Naive thymus-derived CD8-positive, alpha-beta T cell (primary cell): ENCODE measurements at places on chromosomes 6 and 20.

DNA sequence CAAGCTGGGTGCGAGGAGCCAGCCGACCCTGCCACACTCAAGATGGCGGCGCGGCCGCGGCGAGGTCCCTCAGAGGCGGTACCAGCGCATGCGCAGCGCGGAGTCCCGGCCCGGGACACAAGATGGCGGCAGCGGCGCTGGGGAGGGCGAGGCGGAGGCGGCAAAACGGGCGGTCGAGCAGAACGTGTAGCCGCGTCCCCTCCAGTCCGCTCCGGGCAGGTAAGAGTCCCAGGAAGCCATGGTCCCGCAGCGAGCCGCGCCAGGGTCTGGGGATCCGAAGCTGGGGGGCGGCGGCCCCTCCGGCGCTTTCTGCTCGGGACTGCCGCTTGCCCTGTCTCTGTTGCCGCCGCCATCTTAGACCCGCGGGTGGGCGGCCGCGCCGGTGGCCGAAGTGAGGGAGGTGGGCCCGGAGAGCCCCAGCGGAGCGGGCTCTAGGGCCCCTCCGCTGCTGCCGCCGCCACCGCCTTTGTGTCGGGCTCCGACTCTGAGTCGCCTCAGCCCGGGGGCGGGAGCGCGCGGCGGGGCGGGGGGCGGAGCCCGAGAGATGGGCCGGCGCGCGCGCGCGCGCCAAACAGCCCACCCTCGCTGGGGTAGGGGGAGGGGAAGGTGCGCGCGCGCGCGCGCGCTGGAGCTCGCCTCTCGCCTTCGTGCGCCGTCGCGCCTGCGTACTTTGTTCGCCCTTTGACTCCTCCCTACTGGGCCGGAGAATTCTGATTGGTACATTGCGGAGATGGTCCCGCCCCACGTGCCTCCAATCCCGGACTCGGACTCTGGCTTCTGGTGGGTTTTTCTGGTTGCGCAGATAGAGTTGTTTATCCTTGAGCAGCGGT lies at the start of gene PCIF1:
TSS of gene PCIF1 (plus strand) at position 98 of the 830 bp plus-strand sequence. CDS start 4,317 bp downstream, outside the sequence.
- DNase-seq: peak; percentile 100

DNA sequence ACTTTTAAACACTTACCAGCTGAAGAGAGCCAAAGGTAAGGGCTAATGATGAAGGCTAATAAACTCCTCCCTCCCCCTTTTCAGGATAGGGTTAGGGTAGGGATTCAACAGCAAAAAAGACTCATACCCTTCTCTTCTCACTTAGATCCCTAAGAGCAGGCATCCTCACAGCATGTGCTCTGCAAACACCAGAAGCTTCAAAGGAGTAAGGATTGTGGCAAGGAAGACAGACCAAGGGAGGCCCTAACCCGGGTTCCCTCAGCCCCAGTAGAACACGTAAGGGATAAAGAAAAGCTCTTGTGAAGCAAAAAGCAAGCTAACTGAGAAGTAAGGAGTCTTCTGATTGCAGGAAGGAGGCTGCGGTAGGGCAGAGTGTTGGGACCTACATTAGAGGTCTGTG lies 11.6 kb downstream of the MAP3K7 start:
- DNase-seq: no peak

DNA sequence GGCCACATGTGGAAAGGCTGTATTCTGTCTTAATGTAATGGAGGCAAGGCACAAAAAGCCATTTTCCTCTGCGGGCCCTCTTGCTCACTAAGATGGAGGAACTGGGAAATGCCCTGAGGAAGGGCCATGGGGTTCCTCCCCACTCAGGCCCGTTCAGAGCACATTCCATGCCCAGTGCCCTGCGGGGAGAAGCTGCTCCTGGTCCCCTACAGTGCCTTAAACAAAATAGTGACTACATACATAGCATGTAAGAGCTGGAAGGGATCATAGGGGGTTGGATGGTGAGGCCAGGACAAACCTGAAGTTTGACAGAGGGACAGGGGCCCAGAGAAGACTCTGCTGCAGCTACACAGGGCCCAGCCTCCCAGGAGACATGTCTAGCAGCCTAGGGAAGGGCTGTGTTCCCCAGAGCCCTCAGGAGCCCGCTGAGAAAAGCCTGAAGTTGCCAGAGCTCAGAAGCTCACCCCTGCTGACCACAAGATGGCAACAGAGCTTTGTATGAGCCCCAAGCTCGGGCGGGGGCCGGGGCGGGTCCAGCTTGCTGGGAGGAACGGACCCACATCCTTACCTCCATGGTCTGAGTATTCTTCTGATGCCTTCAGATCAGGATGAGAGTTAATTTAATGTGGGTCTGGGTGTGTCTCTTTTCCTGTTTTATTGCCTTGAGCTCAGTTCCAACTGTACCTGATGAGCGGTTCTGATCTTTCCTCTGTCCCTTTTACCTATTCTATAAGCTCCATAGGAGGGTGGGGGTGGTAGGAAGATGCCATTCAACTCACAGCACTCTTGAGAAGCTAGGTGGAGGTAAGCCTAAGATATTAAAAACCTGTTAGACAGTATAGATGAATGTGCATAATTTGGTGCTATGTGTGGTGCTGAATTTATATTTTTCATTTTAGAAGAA lies 242.9 kb downstream of the CDC5L start:
- peak; percentile 15 for DNase-seq

- no peak for DNase-seq
Observed at GRCh38 chr6:89834884-89835792, 5.5 kb downstream of the CASP8AP2 start.

GRCh38 chr20:49115564-49115963 lies 69.5 kb downstream of the CSE1L start:
- DNase-seq: no peak
